GM12865 (cell line): ENCODE measurements at places on chromosomes 5 and 9.

GRCh38 chr5:139919308-139919707 lies 123.7 kb downstream of the PSD2 start:
- no peak for DNase-seq

DNA sequence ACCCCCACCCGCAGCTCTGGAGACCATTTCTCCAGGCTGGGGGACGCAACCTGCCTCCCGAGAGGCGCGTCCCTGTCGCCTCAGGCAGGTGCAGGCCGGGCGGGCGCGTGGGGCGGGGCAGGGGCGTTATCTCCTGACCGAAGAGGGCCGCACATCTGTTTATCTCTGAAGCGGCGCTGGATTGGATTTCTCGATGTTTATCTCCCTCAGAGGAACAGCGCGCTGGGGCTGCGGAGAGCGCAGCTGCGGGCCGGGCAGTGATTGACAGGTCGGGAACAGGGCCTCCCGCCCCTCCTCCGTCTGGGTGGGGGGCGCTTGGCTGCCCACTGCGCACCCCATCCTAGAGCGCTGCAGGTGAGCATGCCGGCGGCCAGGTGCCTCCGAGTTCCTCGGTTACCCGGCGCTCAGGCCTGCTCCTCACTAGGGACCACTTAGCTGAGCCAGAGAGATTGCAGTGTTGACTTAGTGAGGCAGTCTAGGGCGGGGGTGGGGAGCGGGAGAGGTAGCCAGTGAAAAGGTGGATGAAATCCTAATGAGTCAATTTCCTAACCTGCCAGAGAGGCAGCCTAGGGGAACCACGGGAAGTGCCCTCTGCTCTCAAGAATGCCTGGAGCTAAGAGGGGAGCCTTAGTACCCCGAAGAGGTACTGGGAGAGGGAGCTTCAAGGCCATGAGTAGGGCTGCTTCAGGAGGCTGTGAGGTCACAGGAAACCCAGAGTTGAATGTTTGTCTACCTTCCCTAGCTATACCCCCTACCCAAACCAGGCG lies 39.6 kb upstream of the TIFAB start:
- DNase-seq: no peak

DNA sequence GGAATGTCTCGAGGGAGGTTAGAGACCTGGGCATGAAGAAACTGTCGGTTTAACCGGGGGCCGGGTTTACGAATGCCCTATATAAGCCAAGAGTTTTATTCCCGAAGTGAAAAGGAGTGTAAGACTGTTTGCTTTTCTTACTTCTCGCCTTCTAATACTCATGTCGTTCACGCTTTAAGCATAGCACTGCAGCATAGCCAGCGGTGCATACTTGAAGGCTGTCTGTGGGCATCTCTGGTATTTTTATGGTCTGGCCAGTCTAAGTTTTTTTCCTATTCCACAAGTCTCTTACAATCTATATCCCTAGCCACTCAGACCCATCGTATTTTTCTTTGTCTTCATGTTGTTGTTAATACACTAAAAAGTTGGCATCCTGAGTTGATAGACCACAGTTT lies 1.2 kb downstream of the UHRF2 start:
- DNase-seq: peak; percentile 35

DNA sequence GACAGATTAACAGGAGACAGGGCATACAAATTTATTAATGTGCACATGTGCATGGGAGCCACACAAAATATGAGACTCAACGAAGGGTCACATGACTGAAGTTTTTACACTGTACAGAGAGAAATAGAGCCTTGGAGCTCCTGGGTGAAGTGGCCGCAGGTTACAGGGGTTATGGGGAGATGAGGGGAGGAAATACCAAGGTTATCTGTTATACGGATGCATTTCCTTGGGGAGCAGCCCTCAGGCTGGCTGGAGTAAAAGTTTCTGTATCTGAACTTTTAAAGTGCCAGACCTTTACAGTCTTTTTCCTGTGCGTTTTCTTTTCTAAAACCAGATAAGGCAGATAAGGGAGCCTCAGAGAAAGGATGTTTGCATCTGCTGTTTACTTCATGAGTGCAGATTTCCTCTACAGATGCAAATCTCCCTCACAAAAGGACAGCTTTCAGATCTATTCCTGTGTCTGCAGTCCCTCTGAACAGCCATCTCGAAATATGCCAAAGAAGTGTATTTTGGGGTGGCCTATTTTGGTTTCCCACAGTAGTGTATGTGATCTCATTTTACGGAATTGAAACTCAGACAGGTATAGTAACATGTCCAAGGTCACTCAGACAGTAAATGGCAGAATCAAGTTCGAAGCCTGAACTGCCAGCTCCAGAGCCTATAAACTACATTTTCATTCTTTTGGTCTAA lies 139.3 kb upstream of the FBXL17 start:
- DNase-seq: peak; percentile 95

GRCh38 chr5:97628031-97628430 lies 445.0 kb upstream of the RIOK2 start:
- DNase-seq: no peak

- DNase-seq: peak; percentile 50
These were observed 69.8 kb downstream of the KDM4C start for GRCh38 chr9:6827439-6828145.

DNA sequence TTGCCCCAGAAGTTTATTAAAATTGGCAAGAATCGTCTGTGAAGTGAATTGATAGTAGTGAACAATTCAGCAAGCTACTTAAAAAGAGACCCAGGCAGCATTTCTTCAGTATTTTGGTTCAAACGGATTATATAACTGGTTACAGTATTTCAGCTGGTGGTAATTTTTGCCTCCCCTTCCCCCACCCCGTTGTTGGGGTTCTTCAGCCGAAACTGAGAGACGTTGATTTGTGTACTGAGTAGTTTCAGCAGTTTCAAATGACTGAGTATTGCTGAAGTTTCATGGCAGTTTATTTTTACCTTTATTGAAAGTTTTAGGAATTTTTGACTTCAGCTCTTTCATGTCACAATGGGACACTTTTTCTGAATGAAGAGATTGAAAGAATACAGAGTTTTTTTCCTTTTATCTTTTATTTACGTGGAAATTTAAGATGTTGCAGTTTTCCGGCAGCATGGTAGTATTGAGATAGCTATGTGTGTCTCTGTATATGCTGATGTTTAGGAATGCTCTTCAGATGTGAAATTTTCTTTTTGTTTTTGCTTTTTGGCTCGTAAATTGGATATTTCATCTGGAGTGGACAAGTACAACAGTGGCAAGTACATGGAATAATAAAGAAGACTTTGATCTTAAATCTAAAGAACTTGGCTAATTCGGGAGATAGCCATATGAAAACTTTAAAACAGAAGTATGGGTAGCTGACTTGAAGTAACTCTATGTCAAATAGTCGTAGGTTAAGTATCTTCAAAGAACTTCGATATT lies 1.9 kb downstream of the GPBP1 start:
- peak; percentile 74 for DNase-seq

GRCh38 chr5:100889165-100889743 lies 13.8 kb downstream of the ST8SIA4 start:
- peak; percentile 63 for DNase-seq

GRCh38 chr5:1174122-1174936 lies 27.1 kb upstream of the SLC6A19 start:
- DNase-seq: peak; percentile 26

DNA sequence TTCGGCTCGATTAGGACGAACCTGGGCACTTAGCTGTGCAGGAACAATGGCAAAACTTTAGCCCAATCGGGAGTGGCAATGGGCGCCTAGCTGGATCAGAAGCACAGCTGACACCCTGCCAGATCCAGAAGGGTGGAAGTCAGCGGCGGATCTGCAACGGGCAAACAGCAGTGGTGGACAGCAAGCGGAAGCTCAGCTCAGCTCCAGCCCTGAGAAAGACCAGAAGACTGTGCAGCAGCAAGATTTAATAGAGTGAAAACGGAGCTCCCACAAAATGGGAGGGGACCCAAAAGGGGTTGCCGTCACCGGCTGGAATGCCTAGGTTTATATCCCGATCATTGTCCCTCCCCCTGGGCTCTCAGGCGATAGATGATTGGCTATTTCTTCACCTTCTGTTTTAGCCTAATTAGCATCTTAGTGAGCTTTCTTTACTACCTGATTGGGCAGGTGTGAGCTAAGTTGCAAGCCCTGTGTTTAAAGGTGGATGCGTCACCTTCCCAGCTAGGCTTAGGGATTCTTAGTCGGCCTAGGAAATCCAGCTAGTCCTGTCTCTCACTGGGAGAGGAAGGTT lies 1237.9 kb downstream of the CDH12 start:
- DNase-seq: no peak
